ENCODE measurements at places on chromosomes 13 and 19. TPM values are rescaled to one million over a fixed set of nuclear protein-coding genes. Genes with fewer than 3 reads are reported as not detected.
A peak's percentile ranks its signal among the peaks of the same experiment; 100 is the strongest.

DNA sequence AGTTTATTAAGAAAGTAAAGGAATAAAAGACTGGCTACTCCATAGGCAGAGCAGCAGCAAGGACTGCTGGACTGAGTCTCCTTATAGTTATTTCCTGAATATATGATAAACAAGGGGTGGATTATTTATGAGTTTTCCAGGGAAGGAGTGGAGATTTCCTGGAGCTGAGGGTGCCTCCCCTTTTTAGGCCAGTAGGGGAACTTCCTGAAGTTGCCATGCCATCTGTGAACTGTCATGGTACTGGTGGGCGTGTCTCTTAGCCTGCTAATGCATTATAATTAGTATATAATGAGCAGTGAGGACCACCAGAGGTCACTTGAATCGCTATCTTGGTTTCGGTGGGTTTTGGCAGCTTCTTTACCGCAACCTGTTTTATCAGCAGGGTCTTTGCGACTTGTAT is 13.5 kb downstream of the ZSCAN5A start:
- DNase-seq, result no peak

DNA sequence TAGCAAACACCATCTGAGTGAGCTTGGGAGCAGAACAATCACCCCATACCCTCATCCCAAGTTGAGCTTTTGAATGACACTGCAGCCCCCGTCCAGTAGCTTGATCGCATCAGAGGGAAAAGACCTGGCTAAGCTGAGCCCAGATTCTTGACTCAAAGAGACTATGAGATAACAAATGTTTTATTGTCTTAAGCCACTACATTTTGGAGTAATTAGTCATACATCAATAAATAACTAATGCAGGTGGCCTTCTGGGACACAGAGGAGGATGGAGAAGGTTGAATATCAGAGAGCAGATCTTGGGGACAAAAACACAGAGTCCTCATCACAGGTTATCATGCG is 24.6 kb upstream of the IGSF23 start:
- no peak for DNase-seq

DNA sequence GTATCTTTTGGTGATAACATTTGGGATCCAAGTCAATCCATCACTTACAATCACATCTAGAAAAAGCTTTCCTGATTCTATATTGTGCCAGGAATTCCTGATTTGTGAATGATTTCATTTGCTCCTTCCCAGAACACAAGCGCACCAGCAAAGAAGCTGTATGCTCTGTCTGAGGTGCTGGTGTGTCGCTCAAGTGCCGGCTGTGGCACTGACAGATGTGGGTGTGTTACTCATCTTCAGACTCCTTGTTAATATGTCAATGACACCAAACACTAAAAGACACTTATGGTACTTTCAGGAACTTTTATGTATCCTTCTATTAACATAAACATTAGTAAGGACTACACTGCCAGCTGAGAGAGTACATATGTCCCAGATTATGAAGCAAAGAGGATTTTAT is 429.1 kb downstream of the ITGBL1 start:
- no peak for DNase-seq

The TNNI3 gene
- total RNA-seq, result not detected

DNA sequence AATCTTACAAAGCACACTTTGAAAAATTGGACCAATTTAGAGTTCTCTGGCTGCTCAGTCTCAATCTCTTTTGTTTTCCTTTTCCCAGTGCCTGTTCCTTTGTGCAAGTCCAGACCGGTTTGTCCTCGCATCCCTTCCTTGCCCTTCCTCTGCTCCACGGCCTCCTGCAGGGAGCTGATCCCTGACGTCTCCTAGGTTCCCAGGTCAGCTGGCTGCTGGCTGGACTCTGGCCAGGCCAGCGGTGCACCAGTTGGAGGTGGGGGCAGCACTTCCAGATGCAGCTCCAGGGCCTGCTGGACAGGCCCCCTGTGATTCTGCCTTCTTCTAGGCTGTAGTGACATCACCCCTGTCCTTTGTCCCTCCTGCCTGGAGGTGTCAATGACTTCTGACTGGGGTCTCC is 44.0 kb upstream of the KPNA3 start:
- DNase-seq, result no peak

The TBXA2R gene
- 6.0 TPM for total RNA-seq

- no peak for DNase-seq
Measured at GRCh38 chr19:48350856-48351255, 12.9 kb downstream of the TMEM143 start.

GRCh38 chr19:17235971-17236777 is 9.5 kb downstream of the NR2F6 start:
- peak; percentile 53 for DNase-seq

The LGALS14 gene
- not detected for total RNA-seq

- no peak for DNase-seq
Measured at GRCh38 chr13:93690139-93690538, 463.5 kb downstream of the GPC6 start.

DNA sequence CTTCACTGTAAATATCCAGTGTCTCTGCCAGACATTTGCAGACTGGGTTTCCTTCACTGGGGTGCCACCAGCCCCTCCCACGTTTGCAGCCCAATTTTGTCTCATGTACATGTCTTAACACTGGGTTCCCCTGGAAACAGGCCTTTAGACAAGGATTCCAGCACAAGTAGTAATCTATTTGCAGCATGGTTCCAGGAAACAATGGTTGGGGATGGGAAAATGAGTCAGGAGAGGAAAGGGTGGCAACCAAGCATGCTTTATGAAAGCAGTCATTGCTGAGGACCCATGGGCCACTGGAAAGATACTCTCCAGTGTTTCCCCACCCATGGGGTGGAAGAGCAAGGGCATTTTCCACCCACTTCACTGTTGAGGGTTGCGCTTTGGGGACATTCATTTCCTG is 53.6 kb upstream of the FARP1 start:
- DNase-seq, result no peak

GRCh38 chr19:53394522-53394973 is 401 bp upstream of the ZNF765 start:
- no peak for DNase-seq

DNA sequence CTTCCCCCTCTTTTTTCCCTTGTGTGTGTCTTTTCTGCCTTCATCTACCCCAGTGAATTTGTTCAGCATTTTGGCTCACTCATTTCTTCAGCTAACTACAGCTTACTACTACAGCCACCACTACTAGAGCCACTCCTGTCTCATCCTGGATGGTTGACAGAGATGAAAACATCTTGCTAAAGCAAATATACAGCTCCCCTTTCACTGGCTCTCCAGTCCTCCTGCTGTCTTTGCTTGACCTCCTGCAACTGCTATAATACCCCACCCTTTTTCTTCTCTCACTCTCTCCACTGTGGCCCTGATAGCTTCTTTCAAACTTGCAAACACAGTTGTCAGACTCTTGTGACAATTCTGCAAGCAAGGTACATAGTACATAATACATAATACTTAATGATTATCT is 523.6 kb downstream of the DCT start:
- DNase-seq, result no peak

The NFIC gene
- 12.8 TPM for total RNA-seq

The FGF14 gene
- 0.05 TPM for total RNA-seq

The ZSCAN4 gene
- not detected for total RNA-seq

DNA sequence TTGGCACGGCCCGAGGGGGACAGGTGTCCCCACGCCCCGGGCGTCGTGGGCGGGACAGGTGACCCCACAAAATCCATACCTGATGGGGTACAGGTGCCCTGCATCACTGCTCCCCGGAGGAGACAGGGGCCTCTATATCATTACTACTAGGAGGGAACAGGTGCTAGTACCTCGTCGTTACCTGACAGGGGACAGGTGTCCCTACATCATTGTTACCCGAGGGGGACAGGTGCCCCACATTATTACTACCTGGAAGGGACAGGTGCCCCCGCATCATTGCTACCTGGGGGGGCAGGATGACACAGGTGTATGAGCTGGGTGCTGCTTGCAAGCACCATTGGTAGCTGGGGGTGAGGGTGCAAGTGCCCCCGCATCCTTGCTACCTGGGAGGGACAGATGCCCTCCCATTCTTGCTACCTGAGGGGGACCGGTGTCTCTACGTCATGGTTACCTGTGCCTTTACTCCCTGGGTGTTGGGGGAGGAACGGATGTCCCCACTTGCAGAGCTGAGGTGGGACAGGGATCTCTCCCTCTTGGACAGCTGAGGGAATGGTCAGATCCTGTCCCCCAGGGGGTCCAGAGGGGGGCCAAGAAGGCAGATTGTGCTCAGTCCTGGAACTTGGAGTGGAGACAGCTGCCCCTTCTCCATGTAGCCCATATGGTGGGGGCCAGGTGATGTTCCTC is 620 bp downstream of the CRTC1 start:
- no peak for DNase-seq

- no peak for DNase-seq
Measured at GRCh38 chr19:22607653-22608430, 26.3 kb upstream of the ZNF492 start.

- no peak for DNase-seq
Measured at GRCh38 chr13:103640606-103641005, 574.4 kb upstream of the SLC10A2 start.

The CCNA1 gene
- 0.09 TPM for total RNA-seq

DNA sequence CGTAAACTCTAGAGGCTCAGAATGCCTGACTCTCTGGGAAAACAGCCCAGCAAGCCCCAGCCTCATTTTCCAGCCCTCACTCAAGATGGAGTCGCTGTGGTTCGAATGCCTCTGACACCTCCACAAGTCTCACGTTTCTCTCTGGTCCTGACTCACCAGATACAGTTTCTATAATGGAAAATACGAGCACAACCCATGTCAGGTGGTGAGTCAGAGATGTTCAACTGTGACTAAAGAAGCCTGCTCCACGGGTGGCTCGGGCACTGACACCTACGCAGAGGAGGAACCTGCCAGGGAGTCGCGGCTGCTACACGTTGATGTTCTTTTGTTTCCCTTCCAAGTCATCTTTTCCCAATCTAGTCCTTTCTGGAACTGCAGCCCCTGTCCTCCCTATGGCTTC is 87.1 kb upstream of the STK24 start:
- no peak for DNase-seq

The COX7A1 gene
- total RNA-seq, result 0.33 TPM

DNA sequence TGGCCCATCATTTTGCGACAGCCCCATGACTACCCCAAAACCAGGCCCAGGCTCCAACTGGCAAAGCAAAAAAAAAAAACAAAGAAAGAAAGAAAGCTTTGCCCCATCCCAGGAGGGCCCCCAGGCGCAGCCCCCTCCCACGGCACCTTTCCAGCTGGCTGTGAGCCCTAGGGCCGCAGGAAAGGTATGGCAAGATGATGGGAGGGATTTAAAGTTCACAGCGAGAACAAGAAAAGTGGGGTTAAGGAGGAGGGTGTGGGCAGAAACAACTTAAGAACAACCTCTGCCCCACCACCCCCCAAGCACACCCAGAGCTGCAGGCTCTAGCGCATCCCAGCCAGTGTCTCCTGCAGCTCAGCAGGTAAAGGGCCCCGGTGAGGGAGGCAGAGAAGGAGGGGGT is at the start of gene CYP2F1:
CYP2F1 (plus strand) TSS at position 301 of the 400 bp plus-strand sequence. CDS start 1,757 bp downstream, outside the sequence.
- DNase-seq, result no peak

DNA sequence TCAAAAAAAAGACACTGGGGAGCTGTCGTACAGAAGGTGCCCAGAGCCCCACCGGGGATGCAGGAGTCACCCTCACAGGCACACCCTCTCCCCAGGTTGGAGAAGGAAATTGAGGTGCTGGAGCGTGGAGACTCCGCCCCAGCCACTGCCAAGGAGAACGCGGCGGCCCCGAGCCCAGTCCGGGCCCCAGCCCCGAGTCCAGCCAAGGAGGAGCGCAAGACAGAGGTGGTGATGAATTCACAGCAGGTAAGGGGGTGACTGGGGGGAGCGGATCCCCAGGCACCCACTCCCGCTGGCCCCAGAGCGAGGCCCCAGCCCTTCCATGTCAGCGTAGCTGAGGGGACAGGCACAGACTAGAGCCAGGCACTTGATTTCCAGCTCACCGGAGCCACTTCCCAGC is 19.9 kb upstream of the MISP start:
- no peak for DNase-seq

The OSCAR gene
- total RNA-seq, result 0.65 TPM

- no peak for DNase-seq
Measured at GRCh38 chr19:7434391-7434790, 54.4 kb downstream of the PEX11G start.

DNA sequence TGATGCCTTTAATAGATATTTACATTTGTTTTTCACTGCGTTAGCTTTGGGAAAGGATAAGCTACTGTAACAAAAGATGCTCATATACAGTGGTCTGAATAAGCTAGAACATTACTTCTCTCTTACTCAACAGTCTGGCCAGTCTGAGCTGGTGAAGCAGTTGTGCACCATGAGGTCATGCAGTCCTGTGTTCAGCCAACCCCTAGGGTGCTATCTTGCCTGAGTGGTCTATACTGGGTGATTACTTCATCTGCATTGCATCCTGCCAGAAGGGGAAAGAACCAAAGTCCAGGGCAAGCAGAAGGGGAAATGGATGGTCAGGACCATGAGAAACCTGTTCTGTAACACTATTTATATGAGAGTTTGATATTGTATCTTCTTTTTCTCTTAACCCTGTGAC is 31.5 kb downstream of the ERCC5 start:
- no peak for DNase-seq

GRCh38 chr13:50481936-50482335 is 361.6 kb downstream of the DLEU7 start:
- DNase-seq, result no peak

- DNase-seq, result no peak
Measured at GRCh38 chr13:45594764-45595163, 20.8 kb downstream of the ERICH6B start.

- no peak for DNase-seq
Measured at GRCh38 chr19:1081301-1082164, 13.6 kb downstream of the POLR2E start.

- no peak for DNase-seq
Measured at GRCh38 chr13:27964741-27965323, 4.3 kb downstream of the CDX2 start.

- no peak for DNase-seq
Measured at GRCh38 chr13:46683676-46684260, 113.2 kb downstream of the ESD start.

- peak; percentile 9 for DNase-seq
Measured at GRCh38 chr13:111330066-111330610, 9.7 kb downstream of the TEX29 start.

The RDH8 gene
- not detected for total RNA-seq

DNA sequence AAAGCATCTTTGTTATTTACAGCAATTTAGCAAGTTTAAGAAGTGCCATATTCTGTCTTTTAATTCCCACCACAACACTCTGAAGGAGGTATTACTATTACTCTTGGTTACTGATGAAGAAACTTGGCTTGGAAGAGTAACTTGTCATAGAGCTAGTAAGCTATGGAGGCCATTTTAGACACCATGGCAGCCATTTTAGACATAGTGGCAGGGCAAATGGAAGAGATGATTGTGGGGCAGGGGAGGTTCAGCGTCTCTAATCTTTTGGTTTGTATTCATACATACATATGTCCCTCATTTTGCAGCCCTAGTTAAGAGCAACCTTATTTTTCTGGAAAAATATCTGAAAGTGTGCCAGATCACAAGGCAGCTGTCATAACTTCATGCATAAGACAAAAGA is 82.6 kb upstream of the SOX1 start:
- no peak for DNase-seq

The ZNF626 gene
- 4.2 TPM for total RNA-seq

GRCh38 chr19:3357271-3357991 is 9.0 kb upstream of the NFIC start:
- no peak for DNase-seq

- no peak for DNase-seq
Measured at GRCh38 chr13:33057019-33057780, 41.0 kb downstream of the KL start.

The CLEC11A gene
- total RNA-seq, result 11.0 TPM

- no peak for DNase-seq
Measured at GRCh38 chr13:65892859-65893258, 1337.3 kb downstream of the PCDH9 start.

- peak; percentile 51 for DNase-seq
Measured at GRCh38 chr19:7534531-7535046, 928 bp upstream of the PNPLA6 start.

- DNase-seq, result no peak
Measured at GRCh38 chr19:15962319-15962718, 13.5 kb downstream of the OR10H4 start.

The SEMA6B gene
- total RNA-seq, result 3.1 TPM
